ENCODE measurements at places on chromosomes 11 and 22.

DNA sequence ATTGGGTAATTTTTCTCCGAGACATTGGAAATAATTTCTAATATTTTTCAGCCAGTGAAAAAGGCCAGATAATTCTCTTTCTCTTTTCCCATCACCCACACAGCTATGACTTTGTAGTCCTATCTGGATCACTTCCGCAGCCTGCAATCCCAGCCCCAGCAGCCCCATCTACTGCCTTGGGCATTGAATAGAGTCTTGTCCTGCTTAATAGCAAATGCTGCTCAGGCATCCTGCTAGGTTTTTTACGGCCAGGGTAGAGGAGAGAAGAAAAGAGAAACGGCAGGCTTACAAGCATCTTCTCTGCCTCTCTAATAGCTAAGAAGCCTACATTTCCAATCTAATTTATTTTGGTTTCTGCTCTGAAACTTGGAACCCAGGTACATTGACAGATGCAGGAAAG is 154.3 kb upstream of the B3GAT1 start:
- no peak for DNase-seq

- no peak for DNase-seq
Observed at GRCh38 chr11:125347261-125347585, 148.8 kb downstream of the FEZ1 start.

- DNase-seq: no peak
Observed at GRCh38 chr11:119298726-119299125, 18.2 kb downstream of the MCAM start.

DNA sequence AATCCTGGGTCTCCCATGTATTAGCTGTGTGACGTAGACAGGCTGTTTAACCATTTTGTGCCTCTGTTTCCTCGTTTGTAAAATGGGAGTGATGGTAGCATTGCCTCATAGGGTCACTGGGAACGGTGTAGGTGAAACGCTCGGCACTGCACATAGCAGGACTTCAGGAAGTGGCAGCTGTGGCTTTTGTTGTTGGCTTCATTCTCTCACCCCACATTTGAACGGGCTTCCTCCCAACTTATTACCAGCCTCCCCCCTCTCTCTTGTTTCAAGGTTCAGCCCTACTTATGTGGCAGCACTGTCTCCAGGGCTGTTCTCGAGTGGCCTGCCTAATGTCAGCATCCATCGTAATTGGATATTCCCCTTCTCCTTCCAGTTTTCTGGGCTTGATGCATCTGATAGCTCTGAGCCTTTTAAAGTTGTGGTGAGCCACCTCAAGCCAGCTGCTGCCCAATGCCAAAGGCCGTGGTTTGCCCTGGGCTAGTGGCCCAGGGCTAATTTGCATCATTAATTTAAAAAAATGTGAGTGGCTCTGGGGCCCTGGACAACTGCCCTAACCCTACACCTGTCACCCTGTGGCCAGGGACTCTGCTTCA is 217.8 kb upstream of the TBCEL start:
- DNase-seq: no peak

DNA sequence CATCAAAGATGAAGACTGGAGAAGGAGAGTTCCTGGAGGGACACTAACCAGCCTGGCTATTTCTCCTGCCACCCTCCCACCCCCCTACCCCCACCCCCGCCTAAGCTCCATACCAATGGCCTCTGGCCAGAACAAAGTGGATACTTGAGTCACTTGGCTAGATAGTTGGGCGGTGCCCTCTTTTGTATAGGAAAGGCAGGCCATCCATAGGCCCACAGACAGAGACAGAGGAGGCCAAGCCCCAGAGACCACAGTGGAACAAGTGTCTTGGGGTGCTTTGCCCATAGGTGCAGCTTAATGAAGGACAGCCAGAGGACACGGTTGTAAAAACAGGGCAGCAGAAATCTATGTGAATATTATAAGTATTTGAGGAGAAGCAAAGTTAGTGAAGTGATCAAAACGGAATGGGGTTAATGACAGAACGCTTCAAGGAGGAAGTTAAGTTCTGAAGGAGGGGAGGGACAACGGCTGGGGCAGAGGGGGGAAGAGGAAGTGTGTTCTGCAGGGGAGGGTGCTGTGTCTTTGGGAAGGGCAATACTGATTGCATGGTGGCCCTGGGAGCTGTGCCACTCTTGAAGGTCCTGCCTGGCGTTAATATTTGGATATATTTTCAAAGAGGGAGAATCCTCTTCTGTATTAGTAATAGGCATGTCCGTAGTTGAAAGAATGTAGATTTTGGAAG is 32.7 kb downstream of the FLI1 start:
- DNase-seq: no peak

GRCh38 chr11:16120008-16120407 is 236.3 kb downstream of the SOX6 start:
- no peak for DNase-seq

- DNase-seq: no peak
Observed at GRCh38 chr22:47395481-47395880, 633.0 kb downstream of the TBC1D22A start.

- DNase-seq: no peak
Observed at GRCh38 chr11:3111466-3111865, 53.6 kb downstream of the OSBPL5 start.

- DNase-seq: no peak
Observed at GRCh38 chr11:95082576-95083001, 7.1 kb upstream of the ENDOD1 start.

DNA sequence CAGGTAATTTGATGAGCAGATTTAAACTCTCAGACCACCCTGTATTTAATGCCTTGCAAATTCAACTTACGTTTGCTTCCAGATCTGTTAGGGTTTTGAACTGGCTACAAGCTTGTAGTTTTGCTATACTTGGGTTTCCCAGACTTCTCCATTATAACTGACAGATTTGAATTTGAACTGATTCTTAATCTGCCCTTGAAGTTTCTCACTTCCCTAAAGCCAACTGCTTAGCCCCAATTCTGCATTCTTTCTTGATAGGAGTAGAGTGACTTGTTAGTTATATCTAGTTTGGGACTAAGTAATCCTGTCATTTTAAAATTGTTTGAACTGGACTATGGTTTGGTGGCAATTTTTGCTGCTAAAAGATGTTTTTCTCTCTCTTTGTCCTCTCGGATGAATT is 9.7 kb downstream of the LAYN start:
- no peak for DNase-seq

DNA sequence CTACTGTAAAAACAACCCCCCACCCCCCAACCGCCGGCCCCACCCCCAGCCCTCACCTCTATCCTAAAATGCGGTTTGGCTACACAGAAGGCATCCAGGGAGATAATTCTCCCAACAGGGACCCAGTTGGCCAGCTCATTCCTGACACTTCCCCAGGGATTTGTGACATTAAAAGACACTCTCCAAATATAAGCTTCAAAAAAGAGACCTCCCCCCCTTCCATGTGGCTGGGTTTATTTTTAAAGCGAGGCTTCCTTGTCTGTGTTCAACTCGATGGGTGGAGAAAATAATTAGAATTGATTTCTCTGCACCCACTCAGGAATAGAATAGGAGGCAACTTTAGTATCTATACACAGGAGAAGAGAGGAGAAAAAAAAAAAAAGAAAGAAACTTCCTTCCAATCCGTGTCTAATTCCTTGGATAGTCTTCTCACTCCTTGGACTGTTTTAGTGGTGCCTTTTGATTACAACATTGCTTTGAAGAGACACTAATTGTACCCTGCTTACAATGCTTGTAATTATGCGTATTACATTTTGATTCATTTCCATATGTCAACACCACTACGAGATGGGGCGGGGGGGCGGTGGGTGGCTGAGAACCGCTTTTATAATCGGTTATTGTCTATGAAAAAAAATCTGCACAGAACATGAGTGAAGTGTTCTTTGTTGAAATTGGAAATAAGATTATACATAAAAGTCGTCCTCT is 500.4 kb downstream of the MIAT start:
- DNase-seq: no peak

GRCh38 chr11:46353698-46354097 is 6.4 kb downstream of the DGKZ start:
- DNase-seq: peak; percentile 34

- DNase-seq: no peak
Observed at GRCh38 chr11:80748207-80748925, 1307.5 kb upstream of the TENM4 start.

DNA sequence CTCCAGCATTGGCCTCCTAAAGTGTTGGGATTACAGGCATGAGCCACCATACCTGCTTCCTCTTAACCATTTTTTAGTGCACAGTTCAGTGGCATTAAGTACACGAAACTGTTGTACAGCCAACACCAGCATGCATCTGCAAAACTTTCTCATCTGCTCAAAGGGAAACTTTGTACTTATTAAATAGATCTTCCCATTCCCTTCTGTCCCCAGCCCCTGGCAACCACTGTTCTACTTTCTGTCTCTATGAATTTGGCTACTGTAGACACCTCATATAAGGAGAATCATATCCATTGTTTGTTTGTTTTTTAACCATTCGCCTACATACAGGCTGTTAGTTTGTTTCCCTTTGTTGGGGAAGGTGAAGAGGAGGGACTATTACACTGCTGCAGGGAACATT is 6.5 kb upstream of the EP300 start:
- no peak for DNase-seq

GRCh38 chr11:15412054-15412453 is 297.3 kb downstream of the INSC start:
- DNase-seq: no peak

GRCh38 chr22:49676783-49677494 is 150.7 kb downstream of the BRD1 start:
- DNase-seq: no peak

- DNase-seq: no peak
Observed at GRCh38 chr11:131178596-131178995, 191.8 kb upstream of the NTM start.

DNA sequence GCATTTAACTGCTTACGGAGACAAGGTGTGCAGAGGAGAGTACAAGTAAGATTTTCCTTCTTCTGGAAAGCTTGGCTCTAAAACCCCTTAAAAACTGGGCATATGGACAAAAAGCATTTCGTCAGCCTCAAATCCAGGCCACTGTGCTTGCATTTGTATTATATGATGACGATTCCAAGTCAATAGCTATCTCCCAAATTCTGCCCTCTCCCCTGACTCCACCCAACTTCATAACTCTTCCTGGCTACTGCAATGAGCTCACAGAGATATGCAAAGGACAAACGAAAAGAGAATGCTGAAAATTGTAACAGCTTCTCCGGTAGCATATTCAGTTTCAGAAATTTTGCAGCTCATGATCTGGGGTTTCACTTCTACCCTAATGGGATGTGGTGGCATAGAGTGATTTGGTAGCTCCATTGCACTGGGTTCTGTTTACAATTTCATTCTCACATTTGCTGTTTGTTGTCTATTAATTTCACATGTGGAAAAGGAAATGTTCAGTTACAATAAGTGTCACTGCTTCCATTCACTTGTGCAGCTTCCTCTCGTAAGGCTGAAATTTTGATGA is 45.6 kb upstream of the CHRM4 start:
- no peak for DNase-seq

GRCh38 chr22:36027935-36028645 is 534 bp downstream of the RBFOX2 start:
- DNase-seq: no peak

DNA sequence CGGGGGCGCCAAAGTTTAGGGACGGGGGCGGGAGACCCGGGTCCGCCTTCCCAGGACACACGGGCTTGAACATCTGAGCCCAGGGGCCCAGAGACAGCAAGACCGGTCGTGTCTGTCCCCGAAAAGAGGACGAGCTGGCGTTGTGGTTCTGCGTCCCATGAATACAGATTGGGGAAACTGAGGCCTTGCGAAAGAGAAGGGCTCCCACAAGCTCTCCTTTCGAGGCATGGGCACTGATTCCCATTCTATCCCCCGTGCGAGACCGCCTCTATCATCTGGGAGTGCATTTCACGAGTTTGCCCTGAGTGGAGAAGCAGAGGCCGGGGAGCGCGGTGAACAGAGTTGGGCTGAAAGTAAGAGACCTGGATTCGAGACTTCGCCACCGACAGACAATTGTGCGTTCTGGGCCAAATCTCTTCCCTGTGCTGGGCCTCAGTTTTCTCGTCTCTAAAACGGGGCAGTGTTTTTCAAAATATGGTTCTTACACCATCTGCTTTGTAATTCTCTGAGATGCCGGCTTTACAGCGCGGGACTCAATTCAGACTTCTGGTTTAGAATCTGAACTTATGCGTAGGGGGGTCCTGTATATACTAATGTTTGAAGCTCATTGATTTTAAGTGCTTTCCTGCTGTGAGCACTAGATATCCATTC is 471 bp downstream of the RNF185 start:
- no peak for DNase-seq

GRCh38 chr11:109153836-109154235 is 268.2 kb upstream of the C11orf87 start:
- no peak for DNase-seq

DNA sequence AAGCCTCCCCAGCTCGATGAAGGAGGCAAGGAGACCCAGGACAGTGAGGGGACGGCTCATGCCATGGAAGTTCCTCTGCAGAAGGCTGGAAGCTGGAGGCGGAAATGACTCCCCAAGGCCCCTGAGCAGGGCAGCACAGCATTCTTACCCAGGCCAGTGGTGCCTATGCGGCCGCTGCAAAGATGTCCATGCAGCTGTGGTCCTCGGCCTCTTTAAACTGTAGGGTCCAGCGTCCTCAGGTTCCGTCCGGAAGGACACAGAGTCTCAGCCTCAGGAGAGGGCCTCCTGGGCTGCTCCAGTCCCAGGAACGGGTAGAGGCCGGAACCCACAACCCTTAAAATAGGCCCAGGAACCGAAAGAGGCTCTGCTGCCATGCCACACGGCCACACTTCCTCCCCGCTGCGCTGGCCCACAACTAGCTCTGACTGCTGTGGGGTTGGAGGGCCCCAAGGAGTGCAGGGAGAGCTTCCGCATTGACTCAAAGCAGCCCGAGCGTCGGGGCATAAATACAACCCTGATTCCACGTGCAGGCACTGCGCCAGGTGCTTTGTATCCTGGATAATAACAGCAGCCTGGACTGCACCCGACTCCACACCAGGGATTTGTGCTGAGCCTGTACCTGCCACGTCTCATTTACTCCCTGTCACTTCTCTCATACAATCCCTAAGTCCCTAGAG is 5.5 kb downstream of the KIAA0930 start:
- no peak for DNase-seq

DNA sequence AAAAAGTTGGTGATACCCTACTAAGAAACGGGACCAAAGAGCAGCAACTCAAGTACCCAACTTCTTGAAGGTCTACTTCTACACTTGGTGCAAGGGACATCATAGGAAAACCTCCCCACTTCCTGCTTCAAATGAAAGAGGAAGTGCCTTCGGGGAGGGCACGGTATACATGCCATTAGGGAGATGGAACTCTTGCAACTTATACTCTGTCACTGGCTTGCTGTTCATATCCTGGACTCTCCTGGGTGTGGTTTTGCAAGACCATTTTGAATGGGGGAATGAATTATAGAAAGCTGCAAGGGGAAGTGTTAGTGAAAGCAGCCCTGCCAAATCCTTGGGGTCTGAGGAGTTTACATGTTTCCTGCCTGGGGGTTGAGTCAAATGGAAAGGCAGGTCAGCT is 41.9 kb downstream of the CSNK2A3 start:
- DNase-seq: no peak

DNA sequence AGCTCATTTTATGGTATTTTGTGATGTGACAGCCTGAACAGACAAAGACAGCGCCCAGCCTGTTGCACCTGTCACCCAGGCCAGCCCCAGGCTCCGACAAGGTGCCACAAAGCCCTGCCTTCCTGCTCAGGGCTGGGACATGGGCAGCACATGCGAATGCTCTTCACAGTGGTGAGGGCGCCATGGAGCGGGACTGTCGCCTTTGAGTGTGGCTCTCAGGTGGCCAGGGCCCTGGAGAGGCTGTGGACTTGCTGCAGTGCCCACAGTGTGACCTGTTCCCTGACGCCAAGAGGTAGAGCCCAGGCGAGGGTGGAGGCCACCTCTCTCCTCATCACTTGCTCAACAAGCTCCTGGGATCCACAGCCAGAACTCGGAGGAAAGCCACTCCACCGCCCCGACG is 346.3 kb downstream of the SHANK2 start:
- DNase-seq: no peak

GRCh38 chr11:118918128-118918685 is 7.5 kb downstream of the BCL9L start:
- no peak for DNase-seq
